Caco-2 (cell line): ENCODE measurements at places on chromosomes 1 and 21. TPM values are rescaled to one million over a fixed set of nuclear protein-coding genes. Genes with fewer than 3 reads are reported as not detected.

The SMPDL3B gene
- total RNA-seq, result 11.3 and 11.7 TPM in 2 replicates

The EPHA8 gene
- not detected in 2 replicates for total RNA-seq

The AMY1A gene
- total RNA-seq, result not detected in 2 replicates

The OPTC gene
- not detected in 2 replicates for total RNA-seq

The PTGFRN gene
- total RNA-seq, result 12.9 and 16.2 TPM in 2 replicates

The SMCP gene
- total RNA-seq, result not detected in 2 replicates

The KLHDC8A gene
- not detected in 2 replicates for total RNA-seq

The ERRFI1 gene
- 37.2 and 40.9 TPM in 2 replicates for total RNA-seq

The PHLDA3 gene
- total RNA-seq, result 6.5 and 10.5 TPM in 2 replicates

The MYOG gene
- total RNA-seq, result not detected in 2 replicates

The PLXNA2 gene
- total RNA-seq, result 3.2 and 5.7 TPM in 2 replicates

The ZNF593OS gene
- total RNA-seq, result 0.45 TPM in 1 of 2 replicates, not detected in the other

- peak overlapping the region; percentile 72 for H3K27ac ChIP-seq
- peaks cover 37% of the 10 kb centered on the region for H3K4me1 ChIP-seq
- no peaks in the 10 kb centered on the region; the same call in 1 of the 2 replicates for H3K36me3 ChIP-seq
- H3K27me3 ChIP-seq, result no peaks in the 10 kb centered on the region
These were observed 2.0 kb downstream of the S100A6 start for GRCh38 chr1:153533689-153534201.

DNA sequence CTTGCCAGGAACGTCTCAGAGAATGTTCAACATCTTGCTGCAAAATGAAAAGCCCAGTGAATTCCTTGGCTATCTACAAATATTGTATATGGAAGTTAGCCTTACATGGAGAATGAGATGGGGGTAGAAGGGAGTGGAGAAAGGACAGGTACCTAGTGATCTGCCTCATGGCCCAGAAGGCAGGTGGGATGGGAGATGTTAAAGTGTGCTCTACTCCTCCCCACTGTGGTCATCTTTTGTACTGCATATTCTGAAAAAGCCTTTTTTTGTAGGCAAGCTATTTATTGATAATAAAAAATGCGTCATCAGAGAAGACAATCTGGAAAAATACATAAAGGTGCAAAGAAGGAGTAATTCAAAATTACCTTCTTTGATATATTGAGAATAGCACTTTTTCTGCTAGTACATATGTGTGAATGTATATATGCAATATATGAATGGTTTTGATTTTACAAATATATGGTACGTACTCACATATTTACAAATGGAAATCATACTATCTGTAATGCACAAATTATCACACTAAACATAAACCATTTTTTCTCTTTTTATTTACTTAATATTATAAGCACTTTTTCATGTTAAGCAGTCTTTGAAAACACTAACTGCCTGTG, 19.1 kb upstream of the SLC5A9 start:
- H3K27ac ChIP-seq, result no peak overlapping the region
- no peaks in the 10 kb centered on the region for H3K4me1 ChIP-seq
- DNase-seq, result peak; percentile 52
- no peaks in the 10 kb centered on the region for H3K27me3 ChIP-seq

GRCh38 chr1:172254521-172255222, 165.8 kb upstream of the C1orf105 start:
- DNase-seq, result no peak
- no peak overlapping the region for H3K4me3 ChIP-seq
- no peaks in the 10 kb centered on the region for H3K27me3 ChIP-seq
- no peaks in the 10 kb centered on the region for H3K4me1 ChIP-seq
- no peak overlapping the region for H3K27ac ChIP-seq

GRCh38 chr1:36582066-36582755, 99.5 kb upstream of the CSF3R start:
- no peak overlapping the region for H3K27ac ChIP-seq
- no peaks in the 10 kb centered on the region for H3K4me1 ChIP-seq
- H3K4me3 ChIP-seq, result no peak overlapping the region
- no peaks in the 10 kb centered on the region; the same call in 1 of the 2 replicates for H3K27me3 ChIP-seq
- DNase-seq, result no peak

DNA sequence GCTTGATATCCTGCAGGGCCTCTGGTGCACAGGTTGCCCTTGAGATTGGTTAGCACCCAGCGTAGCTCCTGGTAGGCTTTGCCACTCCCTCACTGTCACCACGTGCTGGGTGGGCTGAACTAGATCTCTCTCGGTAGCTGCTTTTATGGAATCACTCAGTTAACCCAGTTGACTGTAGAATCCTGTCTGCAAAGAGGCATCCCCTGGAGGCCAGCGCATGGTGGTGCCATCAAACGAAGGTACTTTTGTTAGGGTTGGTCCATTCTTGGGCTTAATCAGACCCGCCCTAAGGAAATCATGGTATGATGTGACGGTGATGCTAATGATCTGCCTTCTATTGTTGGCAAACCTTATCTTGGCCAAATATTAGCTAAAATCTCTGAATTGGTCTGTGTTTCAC, 153.4 kb downstream of the GALNT2 start:
- H3K4me1 ChIP-seq, result peaks cover 3% of the 10 kb centered on the region
- no peaks in the 10 kb centered on the region for H3K27me3 ChIP-seq
- H3K27ac ChIP-seq, result no peak overlapping the region
- H3K36me3 ChIP-seq, result no peaks in the 10 kb centered on the region

GRCh38 chr1:66436378-66437135, 97.4 kb upstream of the SGIP1 start:
- no peaks in the 10 kb centered on the region for H3K4me1 ChIP-seq
- no peaks in the 10 kb centered on the region for H3K36me3 ChIP-seq
- no peak for DNase-seq
- no peak overlapping the region for H3K27ac ChIP-seq
- H3K27me3 ChIP-seq, result no peaks in the 10 kb centered on the region

- no peak for DNase-seq
- H3K27me3 ChIP-seq, result no peaks in the 10 kb centered on the region
- no peak overlapping the region for H3K27ac ChIP-seq
- H3K36me3 ChIP-seq, result no peaks in the 10 kb centered on the region
- no peaks in the 10 kb centered on the region for H3K4me1 ChIP-seq
These were observed 202.7 kb downstream of the TRABD2B start for GRCh38 chr1:47794530-47794929.

DNA sequence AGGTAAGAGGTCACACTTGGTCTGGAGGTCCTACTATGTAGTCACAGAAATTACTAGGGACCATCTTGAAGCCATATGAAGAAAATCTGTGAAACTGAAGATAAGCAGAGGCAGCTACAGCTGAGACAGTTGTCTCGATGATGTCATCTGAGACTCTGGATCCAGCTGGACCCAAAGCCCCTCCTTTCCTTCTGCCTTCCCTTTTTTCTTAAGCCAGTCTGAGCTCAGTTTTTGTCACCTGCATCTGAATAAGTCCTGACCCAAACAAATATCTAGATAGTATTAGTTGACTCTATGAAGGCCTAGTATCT, 143.3 kb downstream of the ETS2 start:
- no peak overlapping the region for H3K27ac ChIP-seq
- peaks cover 9% of the 10 kb centered on the region; the same call in 1 of the 2 replicates for H3K4me1 ChIP-seq
- H3K4me3 ChIP-seq, result no peak overlapping the region
- no peaks in the 10 kb centered on the region for H3K36me3 ChIP-seq
- DNase-seq, result no peak

- peaks cover 6% of the 10 kb centered on the region for H3K36me3 ChIP-seq
- no peak overlapping the region for H3K4me3 ChIP-seq
These were observed 59.9 kb downstream of the ARHGEF10L start for GRCh38 chr1:17599291-17599953.

DNA sequence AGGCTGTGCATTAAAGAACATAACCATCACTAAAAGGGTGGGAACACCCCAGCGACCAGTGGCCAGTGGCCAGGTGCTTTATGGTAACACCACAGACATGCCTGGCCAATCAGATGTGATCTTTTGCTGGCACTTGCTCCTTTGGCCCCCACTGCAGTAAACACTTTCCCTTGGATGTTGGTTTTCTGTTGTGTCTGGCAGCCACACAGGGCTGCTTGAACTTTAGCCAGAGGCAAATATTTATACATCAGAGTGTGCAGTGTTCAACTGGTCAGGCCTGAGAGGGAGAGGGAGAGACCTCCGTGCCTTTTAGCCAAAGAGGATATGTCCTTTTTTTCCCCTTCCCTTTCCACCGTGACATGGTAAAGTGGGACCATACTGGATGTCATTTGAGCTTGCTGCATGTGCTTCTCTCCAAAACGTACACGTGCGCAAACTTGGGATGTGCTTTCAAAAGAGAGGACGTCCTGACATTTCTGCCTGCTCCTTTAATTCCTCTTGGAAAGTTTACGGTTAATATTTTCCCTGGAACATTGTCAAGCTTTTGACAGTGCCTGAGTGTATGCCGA, 101.2 kb downstream of the NFIA start:
- H3K36me3 ChIP-seq, result no peaks in the 10 kb centered on the region
- no peaks in the 10 kb centered on the region for H3K4me1 ChIP-seq
- H3K27ac ChIP-seq, result no peak overlapping the region

- no peak overlapping the region for H3K4me3 ChIP-seq
- no peak for DNase-seq
- no peak overlapping the region for H3K27ac ChIP-seq
- no peaks in the 10 kb centered on the region for H3K4me1 ChIP-seq
- no peaks in the 10 kb centered on the region for H3K36me3 ChIP-seq
These were observed 41.9 kb downstream of the DDR2 start for GRCh38 chr1:162674034-162674608.

DNA sequence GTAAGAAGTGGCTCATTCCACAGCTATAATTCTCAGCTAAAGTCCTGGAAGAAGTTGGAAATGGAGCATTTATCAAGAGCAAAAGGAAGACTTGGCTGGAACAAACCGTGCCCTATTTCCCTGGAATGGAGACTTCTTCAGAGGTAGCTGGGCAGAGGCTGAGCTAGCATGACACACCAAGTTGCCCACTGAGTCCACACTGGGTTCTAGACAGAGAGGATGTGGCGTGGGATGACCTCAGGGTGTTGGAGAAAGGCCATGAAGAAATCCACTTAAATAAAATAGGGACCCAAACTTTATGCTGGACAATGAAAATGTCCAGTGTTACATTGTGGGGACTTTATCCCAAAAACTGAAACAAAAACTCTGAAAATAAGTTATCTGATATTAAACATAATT, 116.2 kb downstream of the KCNJ6 start:
- H3K27me3 ChIP-seq, result no peaks in the 10 kb centered on the region
- no peaks in the 10 kb centered on the region for H3K36me3 ChIP-seq
- H3K27ac ChIP-seq, result no peak overlapping the region
- H3K4me3 ChIP-seq, result no peak overlapping the region
- no peaks in the 10 kb centered on the region for H3K4me1 ChIP-seq

- no peaks in the 10 kb centered on the region for H3K4me1 ChIP-seq
- H3K4me3 ChIP-seq, result no peak overlapping the region
- H3K27ac ChIP-seq, result no peak overlapping the region
- DNase-seq, result no peak
- H3K36me3 ChIP-seq, result no peaks in the 10 kb centered on the region
These were observed 61.2 kb downstream of the ST6GALNAC5 start for GRCh38 chr1:76928522-76928921.

GRCh38 chr1:150320667-150320978, 710 bp upstream of the PRPF3 start:
- H3K4me3 ChIP-seq, result peak overlapping the region; percentile 76
- no peaks in the 10 kb centered on the region for H3K27me3 ChIP-seq
- no peaks in the 10 kb centered on the region; the same call in none of the 2 replicates for H3K36me3 ChIP-seq
- peaks cover 10% of the 10 kb centered on the region for H3K4me1 ChIP-seq
- DNase-seq, result no peak
- peak overlapping the region; percentile 93 for H3K27ac ChIP-seq

DNA sequence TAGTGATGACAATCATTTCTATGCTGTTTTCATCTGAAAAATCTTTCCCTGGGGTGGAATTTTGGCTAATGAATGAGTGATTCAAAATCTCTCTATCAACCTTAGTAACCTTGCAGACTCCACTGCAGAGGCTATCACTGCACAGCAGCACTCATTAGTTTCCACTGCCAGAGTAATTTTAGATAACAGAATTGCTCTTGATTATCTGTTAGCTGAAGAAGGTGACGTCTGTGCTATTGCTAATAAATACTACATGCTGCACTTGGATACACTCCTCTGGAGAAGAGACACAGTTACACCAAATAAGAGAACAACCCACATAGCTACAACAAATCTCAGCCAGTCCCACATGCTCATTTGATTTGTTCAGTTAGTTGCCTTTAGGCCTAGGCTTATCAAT, 1348.4 kb downstream of the NCAM2 start:
- no peaks in the 10 kb centered on the region for H3K27me3 ChIP-seq
- H3K4me3 ChIP-seq, result no peak overlapping the region

DNA sequence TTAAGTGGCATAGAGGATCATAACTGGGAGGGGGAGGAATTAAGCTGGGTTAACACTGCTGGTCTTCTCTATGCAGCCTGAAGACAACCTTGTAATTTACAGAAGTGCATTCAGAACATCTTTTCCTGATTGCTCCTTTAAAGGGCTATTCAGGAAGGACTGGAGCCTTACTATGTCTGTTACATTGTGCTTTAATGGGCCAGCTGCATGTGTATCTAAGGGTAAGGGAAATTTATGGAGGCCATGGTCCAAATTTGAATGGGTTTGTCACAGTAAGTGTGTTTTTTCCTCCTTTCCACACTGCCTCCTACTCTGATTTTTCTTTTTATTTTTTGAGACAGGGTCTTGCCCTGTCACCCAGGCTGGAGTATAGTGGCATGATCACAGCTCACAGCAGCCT, 19.6 kb downstream of the C1orf21 start:
- H3K4me1 ChIP-seq, result no peaks in the 10 kb centered on the region
- H3K27me3 ChIP-seq, result no peaks in the 10 kb centered on the region
- no peak for DNase-seq
- H3K27ac ChIP-seq, result no peak overlapping the region
- no peak overlapping the region for H3K4me3 ChIP-seq

DNA sequence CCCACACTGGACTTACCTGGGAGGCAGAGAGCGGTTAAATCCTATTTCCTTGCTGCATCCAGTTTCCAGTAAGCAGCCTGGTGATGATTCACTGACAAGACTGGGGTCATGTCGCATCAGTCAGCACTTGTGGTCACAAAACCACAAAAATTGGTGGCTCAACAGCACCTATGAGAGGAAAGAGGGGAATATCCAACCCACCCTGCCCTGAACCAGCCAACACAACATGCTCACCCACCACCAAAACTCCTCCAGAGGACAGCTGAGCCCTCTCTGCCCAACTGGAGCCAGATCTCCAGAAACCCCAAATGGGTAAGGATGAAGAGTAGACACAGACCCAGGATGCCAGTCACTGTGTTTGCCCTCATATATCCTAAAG, 64.0 kb downstream of the CD46 start:
- H3K4me1 ChIP-seq, result no peaks in the 10 kb centered on the region
- H3K4me3 ChIP-seq, result no peak overlapping the region
- no peak for DNase-seq
- H3K27me3 ChIP-seq, result no peaks in the 10 kb centered on the region
- peak overlapping the region; percentile 22 for H3K27ac ChIP-seq
- H3K36me3 ChIP-seq, result no peaks in the 10 kb centered on the region; the same call in none of the 2 replicates

DNA sequence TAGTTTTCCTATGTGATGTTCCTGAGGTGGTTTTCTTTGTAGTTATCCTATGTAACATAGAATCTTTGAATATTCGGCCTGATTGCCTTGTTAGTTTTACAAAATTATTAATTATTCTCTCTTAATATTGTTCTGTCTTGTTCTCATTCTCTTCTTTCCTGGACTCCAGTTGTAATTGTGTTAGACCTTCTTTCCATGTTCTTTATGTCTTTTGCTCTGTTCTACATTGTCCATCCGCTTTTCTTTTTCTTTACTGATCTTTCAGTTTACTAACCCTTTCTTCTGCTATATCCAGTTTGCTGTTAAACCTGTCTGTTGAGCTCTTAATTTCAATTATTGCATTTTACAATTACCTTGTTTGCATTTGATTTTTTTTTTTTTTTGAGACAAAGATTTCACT, 89.3 kb downstream of the PEX14 start:
- DNase-seq, result no peak
- no peaks in the 10 kb centered on the region for H3K4me1 ChIP-seq
- H3K27me3 ChIP-seq, result no peaks in the 10 kb centered on the region
- H3K4me3 ChIP-seq, result no peak overlapping the region
- H3K27ac ChIP-seq, result peak overlapping the region; percentile 26
